ENCODE measurements at places on chromosomes 4 and X. TPM values are rescaled to one million over a fixed set of nuclear protein-coding genes. Genes with fewer than 3 reads are reported as not detected.

The VCX3A gene
- not detected for total RNA-seq

The CD99L2 gene
- total RNA-seq: 15.5 TPM

GRCh38 chrX:130575831-130576389 is 174.1 kb downstream of the RBMX2 start:
- H3K27me3 ChIP-seq: no peaks in the 10 kb centered on the region
- H3K4me1 ChIP-seq: no peaks in the 10 kb centered on the region
- H3K4me3 ChIP-seq: no peak overlapping the region
- H3K36me3 ChIP-seq: no peaks in the 10 kb centered on the region

DNA sequence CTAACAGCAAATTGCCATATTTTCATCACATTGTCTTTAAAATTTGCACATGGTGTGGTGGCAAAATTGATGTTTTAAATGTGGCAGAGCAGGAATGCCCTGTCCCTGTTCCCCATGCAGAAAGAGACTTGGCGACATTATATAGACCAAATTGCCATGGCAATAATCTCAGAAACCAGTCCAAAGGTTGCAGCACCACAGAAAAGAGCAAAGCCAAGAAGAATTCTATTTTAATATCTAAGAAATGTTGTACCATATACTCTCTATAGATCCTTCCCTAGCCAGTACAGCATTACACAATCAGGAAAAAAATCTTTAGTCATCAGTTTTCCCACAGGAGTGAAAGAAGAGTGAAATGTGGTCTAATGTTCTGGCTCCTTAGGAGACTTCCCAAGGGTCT is 80.0 kb downstream of the UGT2B28 start:
- H3K36me3 ChIP-seq: no peaks in the 10 kb centered on the region
- no peak for DNase-seq
- no peak overlapping the region for H3K4me3 ChIP-seq
- no peak overlapping the region for H3K27ac ChIP-seq

DNA sequence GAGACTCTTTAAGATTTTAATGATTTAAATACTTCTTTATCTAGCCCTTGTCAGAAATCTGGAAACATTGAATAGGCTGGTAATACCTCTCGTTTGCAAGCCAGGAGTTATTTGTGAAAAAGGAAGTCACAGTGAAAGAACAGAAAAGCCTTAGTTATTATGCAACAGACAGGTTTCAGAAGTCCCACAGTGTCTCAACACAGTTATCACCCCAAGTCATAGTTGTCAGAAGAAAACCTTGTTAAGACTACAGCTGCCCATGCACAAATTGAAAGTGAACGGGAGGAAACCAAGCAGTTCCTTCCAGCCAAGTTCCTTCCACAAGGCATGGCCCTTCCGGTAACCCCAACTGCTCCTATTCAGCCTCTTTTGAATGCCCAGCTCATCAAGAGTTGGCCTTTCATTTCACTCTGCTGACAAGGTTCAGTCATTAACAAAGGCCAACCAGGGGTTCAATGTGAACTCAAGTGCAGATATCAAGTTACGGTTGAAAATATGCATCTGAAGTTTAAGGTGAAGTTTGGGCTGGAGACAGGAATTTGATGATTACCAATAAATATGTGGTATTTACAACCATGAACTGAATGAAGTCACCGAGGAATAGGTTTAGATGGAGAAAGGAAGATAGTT is 15.6 kb downstream of the ALPK1 start:
- no peak overlapping the region for H3K27ac ChIP-seq
- no peak for DNase-seq
- H3K36me3 ChIP-seq: no peaks in the 10 kb centered on the region

- peaks cover 62% of the 10 kb centered on the region for H3K36me3 ChIP-seq
- no peak overlapping the region for H3K4me3 ChIP-seq
- H3K27ac ChIP-seq: peak overlapping the region; percentile 74
Measured at GRCh38 chr4:10100734-10101216, 15.8 kb downstream of the WDR1 start.

DNA sequence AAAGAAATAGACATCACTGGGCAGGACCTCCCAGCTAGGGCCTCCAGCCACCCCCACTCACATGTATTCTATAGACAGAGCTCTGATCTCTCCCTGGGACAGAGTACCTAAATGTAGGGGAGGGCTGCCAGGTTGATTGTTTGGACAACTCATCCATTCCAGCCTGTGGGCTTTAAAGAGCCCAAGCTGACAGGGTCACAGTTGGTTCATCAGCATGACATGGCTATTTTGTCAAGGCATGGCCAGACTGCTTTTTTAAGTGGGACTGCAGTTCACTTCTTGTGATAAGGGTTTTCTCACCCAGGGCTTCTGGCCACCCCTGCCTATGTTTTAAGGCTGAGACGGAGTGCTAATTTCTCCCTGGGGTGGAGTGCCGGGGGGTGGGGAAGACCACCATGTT is 63.3 kb downstream of the KLHL4 start:
- H3K4me3 ChIP-seq: no peak overlapping the region
- H3K27ac ChIP-seq: no peak overlapping the region

- H3K27me3 ChIP-seq: no peaks in the 10 kb centered on the region
- DNase-seq: no peak
- H3K4me1 ChIP-seq: peaks cover 10% of the 10 kb centered on the region
- no peaks in the 10 kb centered on the region for H3K36me3 ChIP-seq
Measured at GRCh38 chr4:38563707-38564495, 100.1 kb upstream of the KLF3 start.

GRCh38 chr4:38859501-38859900 is 2.9 kb upstream of the TLR6 start:
- H3K4me1 ChIP-seq: peaks cover 27% of the 10 kb centered on the region
- no peak overlapping the region for H3K4me3 ChIP-seq
- H3K27ac ChIP-seq: no peak overlapping the region
- H3K36me3 ChIP-seq: no peaks in the 10 kb centered on the region
- no peaks in the 10 kb centered on the region for H3K27me3 ChIP-seq
- DNase-seq: no peak

DNA sequence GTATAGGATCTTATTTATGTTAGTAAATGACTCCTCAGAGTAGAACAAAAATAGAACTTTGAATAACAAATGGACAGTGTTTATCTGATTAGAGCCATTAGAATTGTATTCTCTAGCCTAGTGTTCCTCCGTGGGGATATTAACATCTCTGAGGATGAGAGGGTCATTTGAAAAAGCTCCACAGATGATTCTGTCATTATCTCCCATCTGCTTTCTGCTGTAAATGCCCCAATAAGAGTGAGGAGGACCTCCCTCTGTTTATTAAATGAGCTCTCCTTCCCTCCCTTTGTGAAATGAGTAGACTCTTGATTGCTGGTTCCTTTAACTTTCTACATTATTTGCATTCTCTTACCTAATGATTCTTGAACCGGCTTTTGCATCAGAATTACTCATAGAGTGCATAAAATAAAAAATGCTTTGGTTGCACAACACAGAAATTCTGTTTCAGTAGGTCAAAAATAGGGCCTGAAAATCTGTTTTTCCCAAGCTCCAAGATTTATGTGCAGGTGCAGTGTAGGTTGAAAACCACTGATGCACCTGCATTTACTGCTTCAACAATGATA is 18.0 kb downstream of the GC start:
- H3K4me3 ChIP-seq: no peak overlapping the region
- no peaks in the 10 kb centered on the region for H3K4me1 ChIP-seq
- H3K27ac ChIP-seq: no peak overlapping the region
- no peaks in the 10 kb centered on the region for H3K27me3 ChIP-seq
- DNase-seq: no peak
- no peaks in the 10 kb centered on the region for H3K36me3 ChIP-seq

GRCh38 chrX:155216940-155217440 is 730 bp downstream of the VBP1 start:
- H3K36me3 ChIP-seq: no peaks in the 10 kb centered on the region
- DNase-seq: no peak
- H3K4me3 ChIP-seq: peak overlapping the region; percentile 76
- peak overlapping the region; percentile 78 for H3K27ac ChIP-seq

Data from CD4-positive, alpha-beta memory T cell (primary cell).